ENCODE measurements at places on chromosomes 11 and 22.
A peak's percentile ranks its signal among the peaks of the same experiment; 100 is the strongest.

DNA sequence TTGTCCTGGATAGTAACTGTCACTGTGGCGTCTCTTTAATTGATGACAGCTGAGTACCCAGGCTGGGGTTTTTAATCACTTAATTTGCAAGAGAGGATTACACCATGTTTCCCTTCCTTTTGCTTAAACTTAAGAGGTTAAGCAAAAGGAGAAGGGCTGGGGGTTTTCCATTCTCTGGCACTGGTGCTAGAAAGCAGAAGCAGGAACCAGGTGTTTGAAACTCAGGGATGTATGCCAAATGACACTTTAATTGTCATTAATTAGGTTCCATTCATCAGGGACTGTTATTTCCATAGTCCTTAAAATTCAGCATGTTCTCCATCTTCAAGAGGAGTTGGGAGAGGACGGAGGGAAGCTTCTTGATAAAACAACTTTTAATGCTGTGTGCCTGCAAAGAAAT is 746.2 kb downstream of the NELL1 start:
- no peak for DNase-seq

DNA sequence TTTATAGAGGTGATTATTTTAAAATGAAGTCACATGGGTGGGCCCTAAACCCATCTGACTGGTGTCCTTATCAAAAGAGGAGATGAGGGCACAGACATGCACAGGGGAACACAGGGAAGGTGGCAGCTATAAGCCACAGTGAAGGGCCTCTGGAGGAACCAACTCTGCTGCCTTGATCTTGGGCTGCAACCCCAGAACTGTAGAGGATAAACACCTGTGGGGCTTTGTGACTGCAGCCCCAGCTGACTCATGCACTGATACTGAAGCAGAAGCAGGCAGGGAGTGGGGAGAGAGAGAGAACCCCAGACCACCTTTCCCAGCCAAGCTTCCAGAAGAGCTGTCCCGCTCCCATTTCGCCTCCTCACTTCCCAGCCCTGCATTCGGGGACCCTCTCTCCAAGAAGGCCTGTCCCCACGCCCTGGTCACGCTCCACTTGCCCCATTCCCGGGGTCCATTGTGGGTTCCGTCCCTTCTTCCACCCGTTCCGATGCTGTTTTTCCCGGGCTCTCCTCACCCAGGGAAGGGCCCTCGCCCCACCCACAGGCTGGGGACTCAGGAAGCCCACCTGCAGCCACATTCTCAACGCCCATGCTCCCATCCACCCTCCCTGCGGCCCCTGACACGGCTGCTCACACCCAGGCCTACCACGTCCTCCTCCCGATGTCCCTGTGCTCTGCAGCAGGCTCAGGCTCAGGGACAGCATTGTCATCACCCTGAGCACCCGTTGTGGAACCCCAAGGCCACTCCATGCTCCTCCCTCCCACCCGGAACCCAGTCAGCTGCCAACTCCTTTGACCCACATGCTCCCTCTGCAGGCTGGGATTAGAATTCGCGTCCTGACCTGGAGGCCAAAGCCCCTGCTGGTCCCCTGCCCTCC is 90.8 kb upstream of the SHANK2 start:
- no peak for DNase-seq

DNA sequence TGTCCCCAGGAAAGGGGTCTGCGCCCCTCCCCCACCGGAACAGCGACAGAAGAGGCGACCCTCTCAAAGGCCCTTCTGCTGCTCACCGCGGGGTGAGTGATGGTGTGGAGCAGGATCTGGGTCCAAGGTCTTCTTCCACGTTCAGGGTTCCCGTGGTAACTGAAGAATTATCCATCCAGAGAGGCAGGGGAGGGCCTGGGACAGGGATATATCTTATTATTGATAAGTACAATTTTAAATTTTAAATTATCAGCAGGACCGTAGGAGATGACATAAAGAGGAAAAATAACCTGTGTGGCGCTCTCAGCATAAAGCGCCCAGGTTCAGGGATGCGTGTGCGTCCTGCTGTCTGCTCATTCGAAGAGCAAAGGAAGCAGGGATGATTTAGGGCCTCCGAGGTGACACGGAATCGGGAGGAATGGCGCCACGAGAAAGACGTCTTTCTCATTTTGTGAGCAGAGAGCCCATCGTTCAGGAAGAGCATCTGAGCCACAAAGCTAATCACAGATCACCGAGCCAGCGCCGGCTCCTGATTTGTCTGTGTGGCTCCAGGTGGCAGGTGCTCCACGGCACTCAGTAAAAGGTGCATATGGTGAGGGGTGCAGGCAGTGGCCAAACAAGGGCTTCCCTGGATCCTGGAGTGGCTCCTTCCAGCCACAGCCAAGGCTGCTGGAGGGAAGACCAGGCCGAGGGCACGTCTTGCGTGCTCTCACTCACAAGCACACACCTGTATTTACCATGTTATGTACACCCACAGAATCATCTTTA is 19.3 kb downstream of the KRTAP5-5 start:
- DNase-seq: no peak

DNA sequence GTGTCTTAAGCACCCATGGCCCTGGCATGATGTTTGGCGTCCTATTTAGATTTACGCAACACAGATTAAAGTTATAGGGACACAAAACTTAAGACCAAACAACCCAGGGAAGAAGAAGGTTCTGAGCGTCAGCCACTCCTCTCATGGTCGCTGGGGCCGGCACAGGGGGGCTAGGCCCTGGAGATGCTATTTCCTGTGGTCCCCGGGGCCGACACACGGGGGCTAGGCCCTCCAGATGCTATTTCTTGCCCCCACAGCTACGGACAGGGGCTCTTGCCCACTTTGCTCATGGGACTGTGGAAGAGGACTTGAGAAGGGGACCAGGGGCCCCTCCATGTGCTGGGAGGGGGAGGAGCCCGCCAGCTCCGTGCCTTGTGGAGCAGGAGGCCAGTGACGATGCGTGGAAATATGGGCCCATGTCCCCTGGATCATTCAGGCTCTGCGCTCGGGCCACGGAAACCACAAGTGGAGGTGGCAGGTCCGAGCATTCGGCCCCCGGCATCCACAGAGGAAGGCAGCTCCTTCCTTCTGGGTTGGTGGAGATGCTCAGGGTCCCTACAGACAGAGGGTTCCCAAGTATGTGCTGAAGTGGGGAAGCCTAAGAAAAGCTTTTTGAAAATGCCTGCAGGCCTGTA is 711.1 kb downstream of the BRD1 start:
- no peak for DNase-seq

- DNase-seq: no peak
These were observed 23.3 kb downstream of the DKK3 start for GRCh38 chr11:11985016-11985715.

- no peak for DNase-seq
These were observed 14.9 kb downstream of the FAM118B start for GRCh38 chr11:126226334-126227084.

- DNase-seq: no peak
These were observed 26.6 kb upstream of the XBP1 start for GRCh38 chr22:28826921-28827320.

DNA sequence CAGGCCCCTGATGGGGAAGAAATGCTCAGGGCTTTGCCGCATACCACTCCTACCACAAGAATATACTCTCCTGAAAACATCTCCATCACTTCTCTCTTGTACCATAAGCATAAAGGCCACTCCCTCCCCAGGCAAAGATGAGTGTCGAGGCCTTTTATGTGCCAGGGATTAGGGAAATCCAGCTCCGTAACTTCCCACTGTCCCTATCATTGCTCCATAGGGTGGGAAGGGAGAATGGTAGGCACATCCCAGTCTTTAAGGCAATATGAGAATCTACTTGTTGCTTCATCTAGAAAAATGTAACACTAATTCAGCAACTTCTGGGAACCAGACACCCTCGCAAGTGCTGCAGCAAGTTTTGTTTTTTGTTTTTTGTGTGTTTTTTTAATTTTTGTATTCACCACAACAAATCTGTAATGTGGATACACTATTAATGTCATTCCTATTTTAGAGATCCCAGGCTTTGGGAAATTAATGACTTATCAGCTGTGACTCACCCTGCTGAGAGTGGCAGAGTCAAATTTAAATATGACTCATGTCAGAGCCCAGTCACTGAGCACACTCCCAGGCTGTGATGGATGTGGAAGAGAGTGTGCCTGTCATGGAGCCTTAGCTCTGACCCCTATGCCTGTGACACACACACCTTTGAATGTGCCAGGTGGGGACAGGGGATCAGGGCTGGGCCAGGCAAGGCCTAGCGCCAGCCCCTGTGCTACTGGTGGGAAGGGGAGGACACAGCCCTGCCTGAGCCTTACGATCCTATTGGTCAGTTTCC is 23.4 kb downstream of the PANX1 start:
- peak; percentile 15 for DNase-seq

GRCh38 chr11:36743039-36743438 is 145.0 kb upstream of the RAG2 start:
- no peak for DNase-seq

- DNase-seq: no peak
These were observed 27.1 kb upstream of the MRGPRX2 start for GRCh38 chr11:19087658-19088057.

GRCh38 chr11:35848616-35849015 is 95.2 kb upstream of the LDLRAD3 start:
- no peak for DNase-seq

DNA sequence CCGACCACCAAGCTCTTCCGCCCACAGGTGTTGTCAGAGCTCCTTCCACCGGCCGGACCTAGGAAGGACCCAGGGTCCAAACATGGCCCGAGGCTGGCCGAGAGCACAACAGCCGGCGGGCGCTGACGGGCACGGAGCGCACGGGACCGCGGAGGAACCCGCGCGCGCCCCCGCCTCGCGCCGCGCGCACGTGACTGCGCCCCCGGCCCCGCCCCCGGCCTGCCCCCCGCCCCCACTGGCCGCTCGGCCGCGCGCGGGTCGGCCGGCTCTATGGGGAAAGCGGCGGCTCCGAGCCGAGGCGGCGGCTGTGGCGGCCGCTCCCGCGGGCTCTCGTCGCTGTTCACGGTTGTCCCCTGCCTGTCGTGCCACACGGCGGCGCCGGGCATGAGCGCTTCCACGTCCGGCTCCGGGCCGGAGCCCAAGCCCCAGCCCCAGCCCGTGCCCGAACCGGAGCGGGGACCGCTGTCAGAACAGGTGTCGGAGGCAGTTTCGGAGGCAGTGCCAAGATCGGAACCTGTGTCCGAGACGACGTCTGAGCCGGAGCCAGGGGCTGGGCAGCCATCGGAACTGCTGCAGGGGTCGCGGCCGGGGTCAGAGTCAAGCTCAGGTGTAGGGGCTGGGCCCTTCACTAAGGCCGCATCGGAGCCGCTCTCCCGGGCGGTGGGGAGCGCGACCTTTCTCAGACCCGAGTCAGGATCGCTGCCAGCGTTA is at the start of gene OSBP2:
TSS of gene OSBP2 (plus strand) at position 235 of the 711 bp plus-strand sequence. CDS start at position 271, 36 bp downstream.
- peak; percentile 26 for DNase-seq

DNA sequence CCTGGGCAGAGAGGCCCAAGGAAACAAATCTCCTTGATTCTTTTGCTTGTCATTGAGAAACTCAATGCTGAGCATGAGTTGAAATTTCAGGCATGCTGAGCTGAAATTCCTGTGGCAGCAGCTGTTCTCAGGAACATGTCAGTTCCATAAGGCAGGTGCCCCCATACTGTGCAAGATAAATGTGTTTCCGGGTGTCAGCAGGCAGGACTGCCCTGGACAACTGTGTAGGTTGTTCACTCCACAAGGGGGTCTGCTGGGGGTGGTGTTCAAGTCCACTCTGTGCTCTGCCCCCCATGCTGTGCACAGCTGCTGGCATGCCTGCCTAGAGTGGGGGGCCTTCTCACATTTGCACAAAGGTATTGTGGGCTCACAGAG is 133.7 kb downstream of the CTTN start:
- no peak for DNase-seq

DNA sequence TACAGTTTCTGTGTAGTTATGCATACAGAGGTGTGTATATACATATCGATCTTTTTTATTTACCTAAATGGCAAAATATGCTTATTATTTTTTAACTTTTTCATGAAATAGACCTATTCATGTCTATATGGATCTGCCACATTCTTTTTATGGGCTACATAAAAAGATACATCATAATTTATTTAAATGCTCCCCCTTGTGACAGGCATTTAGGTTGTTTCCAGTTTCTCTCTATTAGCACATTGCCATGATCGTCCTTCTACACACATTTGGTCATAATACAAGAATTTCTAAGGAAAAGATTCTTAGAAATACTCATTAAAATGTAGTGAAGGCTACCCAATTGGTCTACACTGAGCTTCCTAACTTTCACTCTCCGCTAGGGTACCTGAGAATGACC is 1067.4 kb downstream of the OPCML start:
- DNase-seq: no peak

DNA sequence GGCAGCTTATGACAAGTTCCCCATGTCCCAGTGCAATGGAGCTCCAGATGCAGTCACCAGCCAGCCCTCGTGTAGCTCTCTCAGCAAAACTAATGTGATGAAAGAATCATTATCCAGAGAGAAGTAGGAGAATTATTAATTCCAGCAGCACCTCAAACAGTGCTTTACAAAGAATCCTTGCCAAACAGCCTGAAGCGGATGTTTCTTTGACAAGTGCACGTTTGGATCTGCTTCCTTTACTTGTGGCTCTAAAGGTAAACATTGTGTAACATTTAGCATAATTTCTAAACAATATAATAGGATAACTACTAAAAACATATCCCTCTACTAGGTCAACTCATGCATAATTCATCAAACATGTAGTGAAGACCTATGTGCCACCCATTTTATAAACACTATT is 197.0 kb downstream of the FAM181B start:
- no peak for DNase-seq

GRCh38 chr11:111778047-111778558 is 11.9 kb upstream of the PPP2R1B start:
- DNase-seq: no peak

DNA sequence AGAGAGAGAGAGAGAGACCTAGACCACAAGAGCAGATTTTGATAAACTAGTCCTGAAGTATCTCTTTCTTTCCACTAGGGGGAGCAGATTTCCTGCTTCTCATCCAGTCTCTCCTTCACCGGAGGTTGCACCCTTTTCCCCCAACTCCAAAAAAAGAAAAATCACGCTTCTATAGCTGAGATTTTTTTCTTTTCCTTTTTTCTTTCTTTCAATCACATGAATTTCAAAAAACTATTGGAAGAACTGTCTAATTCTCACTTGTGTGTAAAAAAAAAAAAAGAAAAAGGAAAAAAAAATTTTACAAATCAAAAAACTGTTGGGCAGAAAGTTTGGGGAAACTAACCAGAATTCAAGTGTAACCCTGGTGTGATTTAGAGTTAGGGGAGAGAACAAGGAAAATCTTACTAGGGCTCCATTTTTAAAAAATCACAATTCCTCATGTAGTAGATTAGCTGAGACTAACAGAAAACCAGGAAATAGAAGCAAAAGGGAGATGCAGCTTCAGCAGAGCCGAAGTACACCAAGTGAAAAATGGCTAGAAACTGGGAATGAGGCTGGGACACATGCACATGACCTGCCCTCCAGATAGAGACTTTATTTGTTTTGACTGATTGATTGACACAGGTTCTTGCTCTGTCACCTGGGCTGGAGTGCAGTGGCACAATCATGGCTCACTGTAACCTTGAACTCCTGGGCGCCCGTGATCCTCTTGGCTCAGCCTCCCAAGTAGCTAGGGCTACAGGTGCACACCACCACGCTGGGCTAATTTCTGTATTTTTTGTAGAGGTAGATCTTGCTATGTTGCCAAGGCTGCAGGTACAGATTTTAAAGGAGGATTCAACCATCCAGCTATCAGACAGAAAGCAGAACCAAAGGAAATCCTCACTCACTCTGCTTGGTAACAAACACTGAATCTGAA is 27.1 kb downstream of the SDHD start:
- DNase-seq: no peak
